ENCODE measurements at places on chromosomes 2 and 18.
A peak's percentile ranks its signal among the peaks of the same experiment; 100 is the strongest.

GRCh38 chr2:99660616-99661406, 171.0 kb upstream of the REV1 start:
- no peak overlapping the region for H3K27ac ChIP-seq
- H3K36me3 ChIP-seq = no peaks in the 10 kb centered on the region
- H3K4me1 ChIP-seq = peaks cover 8% of the 10 kb centered on the region
- no peaks in the 10 kb centered on the region for H3K27me3 ChIP-seq
- no peak overlapping the region for H3K4me3 ChIP-seq

GRCh38 chr18:67362906-67363305, 153.6 kb downstream of the DSEL start:
- H3K27me3 ChIP-seq = no peaks in the 10 kb centered on the region
- DNase-seq = no peak
- H3K36me3 ChIP-seq = no peaks in the 10 kb centered on the region

DNA sequence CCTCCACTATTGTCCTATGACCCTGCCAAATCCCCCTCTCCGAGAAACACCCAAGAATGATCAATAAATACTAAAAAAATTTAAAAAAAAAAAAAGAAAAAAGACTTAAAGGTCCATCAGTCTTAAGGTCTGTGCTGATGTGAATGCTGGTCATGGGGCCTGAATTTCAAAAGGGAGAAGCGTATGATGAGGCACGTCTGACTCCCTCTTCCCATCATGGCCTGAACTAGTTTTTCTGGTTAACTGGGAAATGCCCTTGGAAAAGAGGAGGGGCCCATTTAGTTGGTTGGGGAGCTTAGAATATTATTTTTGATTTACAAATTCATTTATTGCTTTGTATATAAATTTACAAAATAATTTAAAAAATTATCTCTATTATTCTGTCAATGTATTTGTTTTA, 291.0 kb upstream of the CDH19 start:
- H3K27ac ChIP-seq = no peak overlapping the region
- no peak for DNase-seq
- no peaks in the 10 kb centered on the region for H3K36me3 ChIP-seq
- no peaks in the 10 kb centered on the region for H3K27me3 ChIP-seq
- H3K4me1 ChIP-seq = no peaks in the 10 kb centered on the region

DNA sequence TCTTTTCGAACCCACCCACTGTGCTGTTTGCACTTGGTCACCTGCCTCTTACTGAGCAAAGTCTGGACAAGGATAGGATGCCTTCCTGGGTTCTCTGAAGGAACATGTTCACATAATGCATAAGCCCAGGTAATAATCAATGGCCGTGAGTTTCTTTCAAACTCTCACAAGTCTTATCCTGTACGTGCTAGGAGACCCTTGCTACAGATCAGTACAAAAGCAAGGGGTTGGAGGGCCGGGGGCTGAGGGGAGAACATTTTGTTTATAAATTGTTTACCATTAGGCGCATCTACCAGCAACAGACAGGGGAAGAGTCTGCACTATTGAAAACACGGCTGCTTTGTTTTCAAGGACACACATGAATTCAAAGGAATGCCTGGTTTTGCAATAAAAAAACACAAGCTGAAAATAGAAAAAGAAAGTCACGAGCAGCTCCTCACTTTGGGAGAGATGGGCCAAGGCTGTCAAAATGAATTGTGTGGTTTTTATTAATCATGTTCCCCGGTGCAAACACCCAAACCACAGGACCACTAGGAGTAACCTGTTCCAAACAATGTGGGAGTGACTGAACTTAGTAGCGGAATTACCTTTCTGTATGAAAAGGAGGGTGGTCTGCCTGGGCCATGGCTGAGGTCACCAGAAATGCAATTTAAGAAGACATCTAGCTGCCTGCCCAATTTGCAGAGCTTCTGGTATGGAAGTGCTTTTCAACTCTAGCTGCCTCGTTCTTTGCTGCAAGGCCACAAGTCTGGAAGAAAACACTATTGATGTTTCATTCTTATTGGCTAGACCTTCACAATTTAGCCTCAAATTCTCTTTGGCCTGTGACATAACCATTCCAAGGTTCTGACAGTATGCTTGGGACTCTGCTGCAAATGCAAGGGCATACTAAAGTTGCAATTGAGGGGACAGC, 73.5 kb downstream of the CCBE1 start:
- no peaks in the 10 kb centered on the region for H3K27me3 ChIP-seq
- peaks cover 20% of the 10 kb centered on the region for H3K4me1 ChIP-seq
- peak overlapping the region; percentile 78 for H3K27ac ChIP-seq
- no peak for DNase-seq
- peak overlapping the region; percentile 8 for H3K4me3 ChIP-seq

- H3K4me1 ChIP-seq = peaks cover 7% of the 10 kb centered on the region
- no peaks in the 10 kb centered on the region for H3K36me3 ChIP-seq
- H3K27ac ChIP-seq = no peak overlapping the region
- no peak for DNase-seq
- H3K4me3 ChIP-seq = no peak overlapping the region
- no peaks in the 10 kb centered on the region for H3K27me3 ChIP-seq
Observed at GRCh38 chr2:26297061-26297460, 48.9 kb upstream of the SELENOI start.

DNA sequence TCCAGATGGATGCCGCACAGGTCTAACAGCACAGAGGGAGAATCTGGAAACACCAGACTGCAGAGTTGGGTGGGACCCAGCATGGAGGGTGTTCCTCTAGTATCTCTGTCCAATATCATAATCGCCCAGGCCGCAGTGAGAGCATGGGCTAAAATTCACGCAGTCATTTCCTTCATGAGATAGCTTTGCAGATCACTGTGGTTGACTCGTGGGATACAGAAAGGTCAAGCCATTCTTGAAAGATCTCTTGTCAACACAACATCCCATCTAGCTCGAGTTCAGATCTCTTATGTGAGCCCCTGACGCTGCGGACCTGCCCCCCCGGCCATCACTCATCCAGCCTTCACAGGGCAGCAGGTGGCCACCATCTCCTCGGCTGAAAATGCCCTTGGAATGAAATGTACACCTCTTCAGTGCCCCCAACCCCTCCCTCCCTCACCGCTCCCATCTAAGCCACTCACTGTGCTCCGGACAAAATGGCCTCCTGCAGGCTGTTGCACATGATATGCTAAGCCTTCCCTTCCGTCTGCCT, 45.9 kb downstream of the FOSL2 start:
- no peak for DNase-seq
- no peak overlapping the region for H3K27ac ChIP-seq
- H3K4me3 ChIP-seq = no peak overlapping the region
- no peaks in the 10 kb centered on the region for H3K36me3 ChIP-seq

DNA sequence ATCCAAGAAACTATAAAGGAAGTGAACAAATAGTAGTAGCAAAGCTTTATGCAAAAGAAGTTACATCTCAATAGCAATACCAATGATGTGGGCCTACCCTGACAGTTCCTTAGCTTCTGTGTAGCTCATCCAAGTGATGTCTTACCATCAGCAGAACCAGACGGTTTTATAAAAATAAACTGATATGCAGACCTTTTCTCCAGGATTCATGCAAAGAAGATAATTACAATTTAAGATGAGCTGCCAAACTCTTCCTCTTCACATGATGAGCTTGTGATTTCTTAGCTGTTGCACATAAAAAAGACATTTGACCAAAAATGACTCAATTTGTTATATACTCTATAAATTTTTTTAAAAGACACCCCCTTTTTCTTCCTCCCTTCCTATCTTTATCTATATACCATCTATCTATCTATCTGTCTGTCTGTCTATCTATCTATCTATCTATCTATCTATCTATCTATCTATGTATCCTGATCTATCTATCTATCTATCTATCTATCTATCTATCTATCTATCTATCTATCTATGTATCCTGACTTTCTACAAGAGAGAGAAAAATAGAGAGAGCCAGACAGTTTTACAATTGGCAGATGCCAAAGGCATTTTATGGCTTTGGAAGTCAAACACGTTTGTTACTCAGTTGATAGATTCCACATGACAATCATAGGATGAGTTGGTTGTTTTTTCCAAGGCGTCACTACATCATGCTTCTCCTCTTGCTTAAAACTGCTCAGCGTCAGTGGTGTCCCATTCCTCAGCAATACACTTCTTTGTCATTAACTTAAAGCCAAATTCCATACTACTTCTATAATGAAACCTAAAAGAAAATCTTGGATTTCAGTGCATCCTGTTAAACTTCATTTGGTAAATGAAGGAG, 65.9 kb upstream of the ACTR3 start:
- H3K27ac ChIP-seq = no peak overlapping the region
- no peaks in the 10 kb centered on the region for H3K27me3 ChIP-seq
- no peaks in the 10 kb centered on the region for H3K36me3 ChIP-seq
- H3K4me3 ChIP-seq = no peak overlapping the region

- H3K27ac ChIP-seq = no peak overlapping the region
- peaks cover 8% of the 10 kb centered on the region for H3K4me1 ChIP-seq
Observed at GRCh38 chr2:15178946-15179345, 382.2 kb downstream of the NBAS start.

DNA sequence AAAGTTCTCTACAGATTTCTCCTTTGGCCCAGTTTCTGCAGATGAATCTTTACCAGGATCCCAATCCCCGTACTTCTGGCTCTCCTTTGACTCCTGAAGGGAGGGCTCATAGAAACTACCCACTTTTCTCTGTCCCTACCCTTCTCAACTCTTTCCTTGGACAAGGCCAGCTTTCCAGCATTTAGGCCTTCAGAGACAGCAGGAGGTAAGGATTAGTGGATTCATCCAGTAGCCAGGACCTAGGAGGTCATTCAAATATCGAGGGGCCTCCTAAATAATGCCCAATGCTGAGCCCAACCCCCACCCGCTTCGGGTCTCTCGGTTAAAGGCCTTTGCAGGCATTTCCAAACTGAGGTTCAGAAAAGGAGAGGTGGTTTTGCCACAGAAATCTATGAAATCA, 4.8 kb upstream of the ZNF532 start:
- H3K27ac ChIP-seq = no peak overlapping the region
- H3K27me3 ChIP-seq = no peaks in the 10 kb centered on the region
- no peaks in the 10 kb centered on the region for H3K36me3 ChIP-seq

GRCh38 chr2:171260471-171261424, 100.1 kb upstream of the TLK1 start:
- no peak overlapping the region for H3K4me3 ChIP-seq
- no peak for DNase-seq
- no peaks in the 10 kb centered on the region for H3K36me3 ChIP-seq
- H3K27me3 ChIP-seq = no peaks in the 10 kb centered on the region
- no peaks in the 10 kb centered on the region for H3K4me1 ChIP-seq

DNA sequence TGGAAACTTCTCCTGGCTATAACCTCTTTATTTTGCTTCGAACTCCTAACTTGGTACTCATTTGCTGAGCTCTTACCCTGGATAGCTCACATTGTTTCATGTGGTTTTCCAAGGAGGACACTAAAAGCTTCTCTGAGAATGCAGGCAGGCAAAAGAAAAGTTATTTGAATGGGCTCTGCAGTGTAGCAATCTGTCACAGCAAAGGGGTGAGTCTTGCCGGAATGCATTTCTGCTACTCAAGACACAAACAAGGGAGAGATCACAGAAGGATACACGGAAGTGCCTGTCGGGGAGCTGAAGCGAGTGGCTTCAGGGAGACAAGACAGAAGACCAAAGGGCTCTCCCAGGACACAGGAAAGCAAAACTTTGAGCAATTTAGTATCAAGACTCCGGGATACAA, 265.4 kb downstream of the SS18 start:
- no peak overlapping the region for H3K27ac ChIP-seq
- H3K4me1 ChIP-seq = no peaks in the 10 kb centered on the region
- H3K36me3 ChIP-seq = no peaks in the 10 kb centered on the region

DNA sequence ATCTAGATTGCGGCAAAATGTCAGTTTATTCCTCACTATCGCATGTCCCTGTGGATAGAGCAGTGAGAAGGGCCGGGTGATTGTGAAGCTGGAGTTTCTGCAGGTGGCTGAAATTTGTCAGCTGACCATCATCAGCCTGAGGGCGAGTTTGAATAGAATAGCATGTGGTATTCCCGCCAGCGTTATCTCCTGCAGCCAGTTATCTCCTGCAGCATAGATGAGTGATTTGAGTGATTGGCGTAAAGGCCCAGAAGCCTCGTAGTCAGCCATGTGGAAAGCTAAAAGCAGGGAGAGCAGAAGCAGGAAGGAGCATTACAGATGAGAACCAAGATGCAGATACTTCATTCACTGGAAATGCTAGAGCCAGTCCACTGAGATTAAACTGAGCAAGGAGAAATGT, 65.5 kb downstream of the CABLES1 start:
- H3K27me3 ChIP-seq = no peaks in the 10 kb centered on the region
- H3K4me3 ChIP-seq = no peak overlapping the region
- H3K27ac ChIP-seq = no peak overlapping the region
- H3K36me3 ChIP-seq = no peaks in the 10 kb centered on the region
- no peaks in the 10 kb centered on the region for H3K4me1 ChIP-seq

DNA sequence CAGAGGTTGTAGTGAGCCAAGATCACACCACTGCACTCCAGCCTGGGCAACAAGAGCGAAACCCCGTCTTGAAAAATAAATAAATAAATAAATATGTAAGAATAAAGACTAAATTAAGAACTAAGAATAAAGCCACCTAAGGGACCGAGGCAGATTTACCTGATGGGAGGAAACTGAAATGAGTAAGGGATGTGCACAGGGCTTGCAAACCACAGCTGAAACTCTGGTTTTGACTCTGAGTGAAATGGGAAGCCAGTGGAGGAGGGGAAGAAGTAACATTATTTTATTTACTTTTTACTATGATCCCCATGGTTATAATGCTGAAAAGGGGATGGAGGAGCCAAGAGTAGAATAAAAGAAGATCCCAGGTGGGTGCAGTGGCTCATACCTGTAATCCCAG, 107.3 kb downstream of the CABYR start:
- H3K4me1 ChIP-seq = peaks cover 9% of the 10 kb centered on the region
- no peak for DNase-seq
- H3K27ac ChIP-seq = no peak overlapping the region
- H3K36me3 ChIP-seq = no peaks in the 10 kb centered on the region

- no peaks in the 10 kb centered on the region for H3K4me1 ChIP-seq
- DNase-seq = no peak
Observed at GRCh38 chr2:41703123-41703522, 344.7 kb upstream of the PKDCC start.

- no peaks in the 10 kb centered on the region for H3K27me3 ChIP-seq
- H3K4me1 ChIP-seq = no peaks in the 10 kb centered on the region
- no peak overlapping the region for H3K27ac ChIP-seq
- peak; percentile 46 for DNase-seq
- H3K36me3 ChIP-seq = no peaks in the 10 kb centered on the region
Observed at GRCh38 chr18:3998698-3999333, 456.3 kb downstream of the DLGAP1 start.

DNA sequence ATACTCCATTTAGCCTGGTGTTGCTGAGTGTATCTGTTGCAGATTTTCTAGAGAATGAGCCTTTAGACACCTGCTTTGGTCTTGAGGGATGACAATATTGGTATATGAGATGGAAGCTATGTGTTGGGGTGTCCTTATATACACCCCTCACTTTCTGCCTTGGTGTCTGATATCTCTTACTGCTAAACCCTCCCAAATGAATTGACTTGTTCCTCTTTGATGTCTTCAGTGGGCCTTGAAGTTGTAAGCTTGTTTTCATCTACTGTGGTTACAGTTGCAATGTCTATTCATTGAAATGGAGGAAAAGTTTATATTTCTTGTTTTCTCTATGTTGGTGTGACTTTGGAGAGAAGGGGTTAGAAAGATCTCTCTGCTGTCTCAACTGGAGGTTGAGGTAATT, 18.9 kb downstream of the RAB10 start:
- H3K4me1 ChIP-seq = peaks cover 30% of the 10 kb centered on the region
- no peak overlapping the region for H3K4me3 ChIP-seq
- no peak for DNase-seq
- H3K27ac ChIP-seq = no peak overlapping the region

- no peak overlapping the region for H3K27ac ChIP-seq
- no peak overlapping the region for H3K4me3 ChIP-seq
- H3K36me3 ChIP-seq = peaks cover 4% of the 10 kb centered on the region
Observed at GRCh38 chr18:9865764-9866490, 19.8 kb upstream of the TXNDC2 start.
